IPS DF 19.7 (cell line): ENCODE measurements at places on chromosomes 1 and 21.

DNA sequence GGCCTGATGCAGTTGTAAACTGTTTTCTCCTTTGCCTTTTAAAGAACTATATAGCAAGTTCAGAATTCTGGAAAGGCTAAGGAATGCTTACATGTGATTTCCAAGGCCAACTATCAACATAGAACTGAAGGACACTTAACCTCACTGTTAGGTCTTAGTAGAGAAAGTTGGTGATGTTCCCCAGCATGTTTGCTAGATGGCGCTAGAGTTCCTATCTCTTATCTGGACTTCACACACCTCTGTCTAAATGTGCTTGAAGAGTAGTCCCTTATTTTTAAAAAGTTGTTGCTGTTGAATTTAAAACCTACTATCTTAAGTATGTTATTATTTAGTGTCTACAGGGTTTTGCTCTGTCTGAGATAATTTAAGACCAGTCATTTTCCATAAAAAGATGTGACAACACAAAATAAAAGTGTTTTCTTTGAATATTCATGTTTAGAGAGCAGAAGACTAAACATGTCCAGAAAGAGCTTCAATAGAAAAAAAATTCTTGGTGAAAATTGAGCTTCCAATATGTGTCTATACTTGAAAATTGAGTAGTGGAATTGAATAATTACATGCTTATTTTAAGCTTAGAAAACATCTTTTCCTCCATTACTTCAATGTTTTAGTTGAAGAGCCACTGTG, 237.3 kb downstream of the S1PR1 start:
- peak; percentile 5 for DNase-seq

DNA sequence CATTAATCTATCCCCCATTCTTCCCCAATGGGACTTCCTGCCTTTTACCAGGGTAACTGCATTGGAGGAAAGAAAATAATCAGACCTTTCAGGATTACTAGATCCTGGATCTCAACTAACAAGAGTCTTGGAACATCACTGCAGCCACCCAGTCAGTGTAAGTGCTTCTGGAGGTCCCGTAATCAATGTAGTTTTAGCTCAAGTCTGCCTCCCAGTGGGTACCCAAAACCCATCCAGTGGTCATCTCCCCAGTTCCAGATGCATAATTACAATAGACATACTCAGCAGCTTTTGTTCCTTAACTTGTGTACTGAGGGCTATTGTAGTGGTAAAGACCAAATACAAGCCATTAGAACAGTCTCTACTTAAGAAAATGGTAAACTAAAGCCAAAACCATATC, 319.1 kb downstream of the GPATCH2 start:
- peak; percentile 15 for DNase-seq

DNA sequence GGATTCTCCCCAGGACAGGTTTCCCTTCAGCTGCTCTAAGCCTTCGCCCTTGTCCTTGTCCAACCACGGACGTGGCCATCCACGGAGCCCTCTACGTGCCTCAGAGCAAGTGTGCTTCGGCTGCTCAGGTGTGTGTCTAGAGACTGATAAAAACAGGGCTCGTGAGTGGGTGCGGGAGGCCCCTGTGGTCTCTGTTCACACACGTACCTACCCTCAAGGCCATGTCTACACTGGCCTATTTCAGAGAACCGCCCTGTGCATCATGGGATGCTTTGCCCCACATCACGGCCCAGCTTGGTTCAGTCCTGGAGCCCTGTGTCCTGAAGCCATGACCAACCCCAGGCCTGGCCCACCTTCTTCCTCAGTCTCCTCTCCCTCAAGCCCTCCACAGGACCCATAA, 24.6 kb upstream of the RUNX3 start:
- no peak for DNase-seq

DNA sequence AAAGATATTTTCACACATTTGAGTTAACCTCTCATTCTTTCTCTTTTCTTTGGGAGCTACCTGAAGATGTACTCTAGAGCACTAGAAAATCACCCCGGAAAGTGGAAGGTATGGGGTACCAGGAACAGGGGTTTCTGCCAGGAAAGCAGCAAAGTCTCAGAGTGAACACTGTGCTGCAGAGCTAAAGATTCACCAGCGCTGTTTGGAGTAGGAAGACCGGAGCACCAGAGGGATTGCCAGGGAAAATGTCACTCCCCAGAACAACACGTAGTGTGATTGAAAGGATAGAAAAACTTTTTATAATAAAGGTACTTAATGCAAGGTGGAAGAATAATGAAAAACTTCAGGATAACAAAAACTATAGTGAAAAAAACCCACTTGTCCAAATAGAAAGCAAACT, 26.7 kb upstream of the KCNK1 start:
- no peak for DNase-seq

DNA sequence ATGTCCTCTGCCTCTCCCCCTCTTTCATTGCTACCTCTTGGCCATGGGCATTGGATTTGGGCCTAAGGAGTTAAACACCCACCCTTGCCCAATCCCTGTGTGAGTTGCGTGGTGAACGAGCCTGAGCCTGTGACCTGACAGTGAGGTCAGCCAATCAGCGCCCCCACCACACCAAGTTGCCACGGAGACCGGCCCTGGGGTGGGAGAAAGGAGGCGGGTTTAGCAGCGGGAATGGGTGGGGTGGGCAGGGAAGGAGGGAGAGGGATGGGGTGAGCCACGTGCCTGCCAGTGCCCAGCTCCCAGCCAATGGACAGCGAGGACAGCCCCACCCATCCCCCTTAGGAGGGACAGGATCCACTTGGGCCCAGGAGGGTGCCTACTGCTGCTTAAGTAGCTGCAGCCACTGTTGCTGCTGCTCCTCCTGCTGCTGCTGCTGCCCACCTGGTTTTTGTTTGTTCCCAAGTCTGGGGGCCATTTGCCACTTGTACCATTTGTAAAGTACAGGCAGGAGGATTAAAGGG, 9.5 kb downstream of the ZBTB7B start:
- DNase-seq: no peak

- no peak for DNase-seq
Measured at GRCh38 chr1:177772386-177772960, 197.4 kb downstream of the SEC16B start.

DNA sequence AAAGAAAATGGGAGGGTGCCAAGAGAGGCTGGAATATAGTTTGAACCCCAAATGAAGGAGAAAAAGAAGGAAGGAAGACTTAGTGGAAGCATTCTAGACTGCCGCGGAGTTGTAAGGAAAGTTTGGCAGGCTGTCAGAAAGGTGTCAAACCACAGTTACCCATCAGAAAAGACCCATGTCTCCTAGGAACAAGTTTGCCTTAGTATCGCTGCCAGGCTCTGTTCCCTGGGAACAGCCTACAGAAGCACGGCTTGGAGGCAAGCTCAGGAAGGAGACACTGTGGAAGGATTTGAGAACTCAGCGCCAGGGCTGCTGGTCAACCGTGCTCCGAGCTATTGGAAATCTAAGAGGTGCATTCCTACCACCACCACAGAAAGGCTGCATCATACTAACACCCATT, 197.4 kb downstream of the RRAGC start:
- DNase-seq: no peak

GRCh38 chr1:17149771-17150170, 30.5 kb upstream of the PADI2 start:
- DNase-seq: no peak

DNA sequence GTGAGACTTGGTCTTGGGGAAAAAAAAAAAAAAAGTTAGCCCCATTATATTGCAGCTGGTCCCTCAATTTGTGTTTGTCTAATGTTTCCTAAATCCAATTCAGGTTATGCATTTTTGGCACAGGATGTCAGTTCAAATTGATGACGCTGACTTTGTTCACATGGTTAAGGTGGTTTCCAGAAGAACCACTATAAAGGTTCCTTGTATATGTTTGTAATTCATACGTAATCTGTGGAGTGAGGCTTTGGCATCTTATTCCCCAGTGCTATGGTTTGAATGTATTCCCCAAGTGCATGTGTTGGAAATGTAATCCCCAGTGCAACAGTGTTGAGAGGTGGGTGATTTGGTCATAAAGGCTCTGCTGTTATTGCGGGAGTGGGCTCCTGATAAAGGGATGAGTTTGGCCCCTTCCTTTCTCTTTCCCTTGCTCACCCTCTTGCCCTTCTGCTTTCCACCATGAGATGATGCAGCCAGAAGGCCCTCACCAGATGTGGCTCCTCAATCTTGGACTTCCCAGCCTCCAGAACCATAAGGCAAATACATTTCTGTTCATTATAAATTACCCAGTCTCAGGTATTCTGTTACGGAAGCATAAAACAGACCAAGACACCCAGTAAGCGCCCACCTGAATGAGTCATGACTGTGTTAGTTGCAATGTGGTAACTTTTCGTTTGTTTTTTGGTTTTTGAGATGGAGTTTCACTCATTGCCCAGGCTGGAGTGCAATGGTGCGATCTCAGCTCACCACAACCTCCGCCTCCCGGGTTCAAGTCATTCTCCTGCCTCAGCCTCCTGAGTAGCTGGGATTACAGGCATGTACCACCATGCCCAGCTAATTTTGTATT, 19.5 kb upstream of the HLCS start:
- DNase-seq: no peak

- DNase-seq: no peak
Measured at GRCh38 chr21:44263221-44263760, 1.6 kb upstream of the DNMT3L start.

- no peak for DNase-seq
Measured at GRCh38 chr1:172630056-172630818, 28.7 kb upstream of the FASLG start.

DNA sequence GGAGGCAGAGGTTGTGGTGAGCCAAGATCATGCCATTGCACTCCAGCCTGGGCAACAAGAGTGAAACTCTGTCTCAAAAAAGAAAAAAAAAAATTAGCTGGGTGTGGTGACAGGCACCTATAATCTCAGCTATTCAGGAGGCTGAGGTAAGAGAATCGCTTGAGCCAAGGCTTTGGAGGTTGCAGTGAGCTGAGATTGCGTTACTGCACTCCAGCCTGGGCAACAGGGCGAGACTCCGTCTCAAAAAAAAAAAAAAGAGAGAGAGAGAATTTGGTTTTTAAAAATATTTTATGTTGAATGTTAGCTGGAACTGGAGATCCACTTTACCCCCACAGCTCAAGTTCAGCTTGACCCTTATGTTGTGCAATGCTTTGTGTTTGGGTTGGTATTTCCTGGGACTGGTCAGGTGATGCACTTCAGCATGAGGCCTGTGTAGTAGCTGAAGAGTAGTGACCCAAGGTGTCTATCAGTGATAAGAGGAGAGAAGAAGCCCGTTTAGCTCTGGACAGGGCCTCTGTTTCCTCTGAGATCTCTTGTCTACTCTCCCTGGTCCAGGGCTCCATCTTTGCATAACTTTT, 36.8 kb upstream of the MACF1 start:
- no peak for DNase-seq

DNA sequence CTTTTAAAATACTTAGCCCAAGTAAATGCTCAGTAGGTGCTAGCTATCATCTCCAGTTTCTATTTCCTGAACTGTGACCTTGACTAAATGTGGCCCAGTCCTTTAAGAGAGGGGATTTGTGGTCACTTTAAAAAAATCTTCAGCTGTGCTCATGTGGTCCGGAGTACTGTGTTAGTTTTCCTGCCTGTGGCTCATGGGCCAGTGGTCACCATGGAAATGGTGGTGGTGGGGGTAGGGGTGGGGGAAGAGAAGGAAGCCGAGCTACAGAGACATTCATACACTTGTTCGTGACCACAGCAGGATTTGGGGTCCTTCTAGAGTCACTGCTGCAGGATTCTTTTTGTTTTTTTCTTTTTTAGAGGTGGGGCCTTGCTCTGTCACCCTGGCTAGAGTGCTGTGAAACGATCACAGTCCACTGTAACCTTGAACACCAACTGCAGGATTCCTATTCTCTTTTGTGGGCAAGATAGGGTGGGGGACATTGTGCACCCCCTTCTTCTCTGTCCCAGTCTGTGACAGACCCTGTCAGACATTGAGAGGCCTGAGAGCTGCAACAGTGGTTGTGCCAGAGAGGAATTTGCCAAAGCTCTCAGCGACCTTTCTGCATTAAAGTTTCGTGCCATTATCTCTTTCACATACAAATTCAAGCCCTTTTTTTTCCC, 25.8 kb downstream of the KIF26B start:
- DNase-seq: no peak

DNA sequence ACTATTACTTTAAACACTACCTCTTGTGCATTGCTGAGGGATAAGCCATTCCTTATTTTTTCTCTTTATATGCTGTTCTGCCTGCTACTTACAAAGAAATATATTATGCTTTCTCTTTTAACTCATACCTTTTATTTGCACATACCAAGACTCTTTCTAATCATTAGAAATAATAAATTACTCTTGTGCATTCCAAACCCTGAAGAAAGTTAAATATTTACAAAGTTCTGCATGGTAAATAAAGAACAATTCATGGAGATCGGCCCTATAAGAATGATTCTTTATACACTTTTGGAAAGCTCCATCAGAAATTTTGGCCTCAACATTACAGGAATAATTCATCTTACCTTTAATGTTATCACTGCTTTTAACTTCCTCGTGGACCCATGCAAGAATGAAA, 86.7 kb upstream of the PALMD start:
- DNase-seq: no peak

- no peak for DNase-seq
Measured at GRCh38 chr1:201537467-201537866, 1.5 kb upstream of the NAV1 start.
